ENCODE measurements at places on chromosomes 13 and 19. TPM values are rescaled to one million over a fixed set of nuclear protein-coding genes. Genes with fewer than 3 reads are reported as not detected.

ZNF486 gene
- 8.5 TPM for total RNA-seq

TNFSF11 gene
- total RNA-seq = not detected

ZNF829 gene
- total RNA-seq = 2.3 TPM

CYSLTR2 gene
- 0.33 TPM for total RNA-seq

TYK2 gene
- 57.2 TPM for total RNA-seq

ZNF460 gene
- total RNA-seq = 77.1 TPM

OVOL3 gene
- not detected for total RNA-seq

CYP2A7 gene
- not detected for total RNA-seq

MCEMP1 gene
- total RNA-seq = not detected

KLK11 gene
- total RNA-seq = not detected
